ENCODE measurements at places on chromosomes 6 and 20. TPM values are rescaled to one million over a fixed set of nuclear protein-coding genes. Genes with fewer than 3 reads are reported as not detected.

DNA sequence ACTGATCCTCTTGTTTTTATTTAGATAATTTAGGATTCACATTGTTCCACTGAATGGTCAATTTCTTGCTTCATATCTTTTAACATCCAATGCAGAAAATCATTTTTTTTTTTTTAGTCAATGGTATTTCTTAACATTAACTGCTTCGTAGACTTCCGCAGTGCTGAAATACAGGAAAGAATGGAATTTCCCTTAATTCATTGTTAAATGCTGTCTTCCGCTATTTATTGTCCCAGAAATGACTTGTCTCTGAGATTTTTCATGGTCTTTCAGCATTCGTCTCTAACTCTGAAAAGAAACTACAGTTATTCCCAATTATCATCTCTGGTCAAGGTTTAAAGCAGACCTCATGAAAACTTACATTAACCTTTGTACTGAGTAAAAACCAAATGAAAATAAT lies 1029.1 kb upstream of the MANEA start:
- no peak for DNase-seq

DNA sequence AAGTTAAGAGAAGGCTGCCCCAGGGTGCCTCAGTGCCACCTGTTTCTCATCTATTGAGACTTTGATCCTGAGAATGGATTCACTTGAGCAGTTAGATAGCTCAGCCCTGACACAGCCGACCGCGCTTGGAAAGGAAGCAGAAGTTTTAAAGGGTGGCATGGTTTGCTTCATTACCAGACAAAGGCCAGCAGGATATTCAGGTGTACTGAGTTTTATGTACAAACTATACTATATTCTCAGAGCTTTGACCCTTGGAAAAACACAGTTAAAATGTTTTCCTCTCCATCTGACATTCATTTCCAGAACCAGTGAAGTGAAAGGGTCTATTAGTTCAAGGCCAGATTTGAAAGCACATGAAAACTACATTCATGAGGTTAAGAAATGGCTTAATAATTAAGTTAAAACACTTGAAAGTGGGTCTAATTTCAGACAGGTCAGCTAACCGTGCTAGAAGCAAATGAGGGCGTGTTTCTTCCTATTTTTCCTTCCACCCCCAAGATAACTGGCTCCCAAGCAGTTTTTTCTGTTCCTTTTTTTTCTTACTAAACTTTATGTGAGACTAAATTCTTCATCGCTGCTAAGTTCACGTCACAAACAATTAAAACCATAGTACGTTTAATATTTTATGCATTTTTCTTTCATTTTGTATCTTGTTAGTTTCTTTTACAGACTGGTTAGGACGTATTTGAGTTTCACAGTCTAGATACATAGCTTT lies 385.3 kb upstream of the SOX4 start:
- no peak for DNase-seq

The OR2H2 gene
- total RNA-seq = not detected

The EPPIN gene
- total RNA-seq = not detected

The SLC16A10 gene
- total RNA-seq = 5.4 TPM

- no peak for DNase-seq
Observed at GRCh38 chr6:48255094-48255493, 144.1 kb upstream of the PTCHD4 start.

The SLC17A2 gene
- total RNA-seq = 0.50 TPM

DNA sequence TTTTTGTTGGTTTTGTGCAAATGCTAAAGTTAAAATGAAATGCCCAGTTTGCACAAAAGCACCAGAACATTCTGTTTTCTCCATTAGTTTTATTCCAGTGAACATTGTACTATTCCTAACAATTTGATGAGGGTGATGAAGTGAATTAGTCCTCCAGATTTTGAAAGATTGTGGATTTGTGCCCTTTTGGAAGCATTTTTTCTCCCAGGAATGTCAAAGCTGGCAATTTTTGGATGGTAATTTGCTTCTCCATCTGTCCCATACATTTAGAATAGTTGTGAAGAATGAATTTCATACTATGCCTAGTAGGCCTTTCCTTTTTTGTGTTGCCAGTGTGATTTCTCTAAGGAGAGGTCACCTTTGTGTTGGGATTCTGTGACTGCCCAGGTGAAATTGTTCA lies 797.2 kb downstream of the BCKDHB start:
- no peak for DNase-seq

DNA sequence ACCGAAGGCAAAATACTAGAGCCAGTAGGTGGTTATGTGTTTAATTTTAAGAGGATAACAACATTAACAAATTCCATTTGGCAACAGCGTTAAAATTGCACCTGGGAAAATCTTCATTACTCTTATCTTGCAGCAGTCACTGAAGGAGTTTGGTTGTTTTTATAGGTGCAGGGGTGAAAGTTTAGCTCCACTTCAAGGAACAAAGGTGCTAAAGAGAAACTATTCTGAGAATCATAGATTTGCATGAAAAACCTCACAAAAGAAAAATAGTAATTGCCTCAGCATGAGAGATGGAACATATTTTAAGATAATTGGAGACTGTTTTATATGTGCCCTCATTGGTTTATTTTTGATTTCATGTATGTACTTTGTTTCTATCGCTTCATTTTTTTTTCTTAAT lies 444.4 kb downstream of the UTRN start:
- no peak for DNase-seq

- no peak for DNase-seq
Observed at GRCh38 chr6:160505970-160506369, 157.8 kb downstream of the SLC22A3 start.

The FBXO9 gene
- 55.5 TPM for total RNA-seq

DNA sequence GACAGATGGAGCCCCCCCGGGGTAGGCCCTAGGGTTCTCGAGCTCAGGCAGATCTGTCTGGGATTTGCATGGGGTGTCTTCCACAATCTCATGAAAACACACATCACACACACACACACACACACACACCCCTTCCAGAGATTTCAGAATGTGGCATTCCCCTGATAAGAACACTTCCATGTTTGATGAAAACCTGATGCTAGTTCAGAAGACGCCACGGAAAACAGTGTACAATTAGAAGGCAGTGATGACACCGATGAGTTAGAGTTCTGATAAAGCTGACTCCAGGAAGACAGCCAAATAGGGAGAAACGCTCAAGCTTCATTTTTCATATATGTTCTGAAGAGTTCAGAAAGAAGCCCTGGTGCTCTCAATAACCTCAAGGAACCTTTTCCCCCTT lies 438.7 kb upstream of the JARID2 start:
- no peak for DNase-seq

The PARD6B gene
- 6.9 TPM for total RNA-seq

DNA sequence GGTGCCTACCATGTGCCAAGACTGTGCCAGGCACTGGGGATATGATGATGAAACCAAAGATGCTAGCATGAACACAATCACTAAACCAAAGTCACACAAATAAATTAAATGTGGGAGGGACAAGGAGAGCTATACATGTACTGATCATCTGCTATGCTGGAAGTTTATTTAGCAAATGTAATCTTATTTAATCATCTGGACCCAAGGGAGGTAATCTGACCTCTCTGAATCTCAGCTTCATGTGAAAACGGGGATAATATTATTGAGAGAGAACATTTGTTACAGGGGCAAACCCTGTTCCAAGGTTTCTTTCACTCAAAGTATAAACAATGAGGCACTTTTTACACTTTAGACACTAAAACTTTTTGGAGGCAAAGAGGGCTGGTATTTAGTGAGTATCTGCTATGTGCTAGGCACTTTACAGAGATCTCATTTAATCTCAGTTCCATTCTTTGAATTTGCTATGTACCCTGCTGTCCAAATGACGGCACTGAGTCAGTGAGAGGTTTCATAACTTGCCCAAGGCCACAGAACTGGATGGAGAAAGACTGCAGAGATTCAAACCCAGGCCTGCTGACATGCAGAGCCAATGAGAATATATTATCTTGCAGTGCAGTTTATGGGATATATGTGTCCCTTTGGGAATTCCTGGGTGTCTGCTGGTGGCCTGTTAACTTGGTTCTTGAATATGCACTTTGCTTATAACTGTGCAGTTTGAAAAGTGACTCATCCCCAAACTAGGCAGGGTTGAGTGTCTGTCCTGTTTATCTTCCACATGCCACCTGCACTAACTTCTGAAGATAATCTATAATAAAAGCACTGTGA lies 3.3 kb upstream of the ASXL1 start:
- DNase-seq = no peak

DNA sequence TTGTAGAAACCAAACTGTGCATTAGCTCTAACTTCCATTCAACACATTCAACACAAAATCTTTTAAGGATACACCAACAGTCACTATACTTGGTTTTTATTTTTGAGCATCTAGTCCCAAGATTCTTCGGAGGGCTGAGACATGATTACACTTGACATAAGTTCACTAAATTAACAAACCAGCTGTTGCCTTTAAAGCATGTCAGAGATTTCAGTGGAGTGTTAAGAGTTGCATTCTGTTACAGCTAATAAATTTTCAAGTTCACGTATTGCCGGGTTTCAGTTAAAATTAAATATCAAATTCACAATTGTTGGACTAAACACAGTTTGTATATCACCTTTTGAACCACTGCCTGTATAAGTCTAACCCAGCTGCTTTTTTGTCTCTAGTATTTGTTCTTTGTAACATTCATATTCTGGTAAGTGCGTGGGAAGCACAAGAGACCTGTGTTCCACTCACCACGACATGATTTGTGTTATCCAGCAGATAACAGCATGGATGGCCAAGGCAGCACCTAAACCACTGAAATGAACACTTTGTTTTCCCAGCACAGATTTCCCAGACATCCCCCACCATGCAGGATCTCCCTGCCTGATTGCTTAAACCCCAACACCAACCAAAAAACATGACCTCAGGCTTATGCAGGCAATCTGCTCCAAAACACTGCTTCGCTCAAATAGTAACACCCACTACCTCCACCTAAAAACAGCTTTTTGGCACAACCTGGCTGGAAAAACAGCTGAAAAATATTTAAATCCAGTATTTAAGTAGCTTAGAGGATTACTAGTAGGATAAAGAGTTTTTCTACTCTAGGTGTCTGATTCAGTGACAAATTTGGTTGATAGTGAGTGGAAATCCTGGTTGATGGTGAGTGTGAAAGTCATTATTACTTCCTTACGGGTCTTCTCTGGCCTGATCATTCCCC lies 286.5 kb upstream of the NT5E start:
- DNase-seq = no peak

GRCh38 chr20:44961011-44961869 lies 1.0 kb upstream of the TOMM34 start:
- no peak for DNase-seq

GRCh38 chr6:51112731-51113130 lies 294.1 kb downstream of the TFAP2B start:
- no peak for DNase-seq

The TDRD6 gene
- total RNA-seq = not detected

- no peak for DNase-seq
Observed at GRCh38 chr6:100906325-100906724, 25.2 kb upstream of the ASCC3 start.

- DNase-seq = no peak
Observed at GRCh38 chr6:163527291-163527690, 112.8 kb downstream of the QKI start.

The WFDC12 gene
- total RNA-seq = not detected

The ARMC12 gene
- 5.9 TPM for total RNA-seq

- DNase-seq = no peak
Observed at GRCh38 chr6:35046862-35047261, 94.3 kb downstream of the TCP11 start.

GRCh38 chr20:33670715-33671499 lies 3.3 kb downstream of the NECAB3 start:
- DNase-seq = no peak

DNA sequence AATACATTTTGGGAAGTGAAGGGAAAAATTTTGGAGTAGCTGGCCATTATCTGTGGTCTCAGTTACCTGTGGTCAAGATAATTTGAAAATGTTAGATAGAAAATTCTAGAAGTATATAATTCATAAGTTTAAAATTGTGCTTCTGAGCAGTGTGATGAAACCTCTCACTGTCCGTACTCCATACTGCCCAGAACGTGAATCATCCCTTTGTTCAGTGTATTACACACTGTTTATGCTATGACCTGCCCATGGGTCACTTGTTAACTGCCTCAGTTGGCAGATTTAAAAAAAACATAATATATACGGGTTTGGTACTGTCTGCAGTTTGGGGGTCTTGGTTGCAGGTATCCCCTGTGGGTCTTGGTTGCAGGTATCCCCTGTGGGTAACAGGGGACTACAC lies 4.1 kb upstream of the CALHM5 start:
- DNase-seq = no peak

GRCh38 chr6:44699851-44700250 lies 312.3 kb downstream of the CDC5L start:
- DNase-seq = no peak

- no peak for DNase-seq
Observed at GRCh38 chr20:40891351-40891750, 137.3 kb upstream of the TOP1 start.

Measured in activated naive CD4-positive, alpha-beta T cell treated with anti-CD3 and anti-CD28 coated beads, Interleukin-2, amount 50 U/mL, for 72 hours (primary cell).